ENCODE measurements at places on chromosomes 3 and 15.
A peak's percentile ranks its signal among the peaks of the same experiment; 100 is the strongest.

- DNase-seq = no peak
Measured at GRCh38 chr3:17052363-17052762, 167.6 kb downstream of the PLCL2 start.

DNA sequence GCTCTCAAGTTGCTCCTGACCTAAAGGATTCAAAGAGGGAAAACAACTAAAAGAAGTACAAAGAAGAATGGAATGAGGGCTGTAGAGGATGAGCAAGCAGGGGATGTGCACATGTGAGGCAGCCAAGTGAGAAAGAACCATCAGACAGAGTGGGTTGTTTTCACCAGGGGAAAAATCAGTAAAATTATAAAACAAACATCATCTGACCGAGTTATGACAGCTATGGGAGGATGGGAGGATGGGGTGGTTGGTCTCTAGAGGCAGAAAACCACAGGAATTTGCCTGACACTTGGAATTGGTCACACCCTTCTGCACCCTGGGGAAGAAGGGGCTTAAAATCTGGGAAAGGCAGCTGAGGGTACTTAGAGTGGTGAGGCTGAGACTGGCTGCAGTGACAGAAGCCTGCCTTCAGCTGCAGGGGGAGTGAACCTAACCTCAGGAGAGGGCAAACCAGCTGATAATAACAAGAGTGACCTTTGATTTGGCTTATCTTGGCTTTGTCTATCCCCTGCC, 10.1 kb downstream of the ARHGAP31 start:
- no peak for DNase-seq

DNA sequence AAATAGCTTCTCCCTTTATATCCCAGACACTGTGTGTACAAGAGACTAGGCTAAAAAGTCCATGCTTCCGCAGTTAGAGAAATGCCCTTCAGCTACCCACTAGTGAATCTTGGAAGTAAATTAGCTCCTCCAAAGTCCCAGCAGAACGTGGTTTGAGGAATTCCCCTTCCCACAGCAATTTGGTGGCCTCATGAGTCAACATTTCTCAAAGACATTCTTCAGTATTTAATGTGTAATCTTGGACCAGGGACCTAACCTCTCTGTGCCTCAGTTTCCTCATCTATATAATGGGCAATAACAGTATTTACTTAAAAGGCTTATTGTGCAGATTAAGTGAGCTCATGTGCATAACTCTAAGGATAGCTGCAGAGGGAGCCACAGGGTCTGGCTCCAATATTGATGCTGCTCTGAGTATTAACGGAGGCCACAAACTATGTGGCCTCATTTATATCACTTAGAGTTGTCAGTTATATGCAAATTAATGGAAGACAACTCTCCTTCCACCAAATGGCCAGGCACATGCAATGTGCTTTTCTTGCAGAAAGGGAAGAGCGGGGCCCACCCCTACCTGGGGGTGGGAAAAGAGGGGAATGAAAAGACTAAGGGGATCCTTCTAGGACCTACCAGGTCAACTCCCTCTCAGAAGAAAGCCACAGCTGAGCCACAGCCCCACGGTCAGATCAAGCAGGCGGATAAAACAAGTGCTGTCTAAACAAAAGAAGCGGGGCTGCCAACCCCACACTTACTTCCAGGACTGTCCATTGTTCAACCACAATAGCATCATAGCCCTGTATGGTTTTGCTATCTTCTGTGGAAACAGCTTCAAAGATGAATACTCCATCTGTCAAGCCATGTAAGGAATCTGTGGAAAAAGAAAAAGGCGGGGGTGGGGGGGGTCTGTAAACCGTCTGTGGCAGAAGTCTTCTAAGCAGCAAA, 92.4 kb downstream of the OXNAD1 start:
- DNase-seq = no peak

GRCh38 chr3:108387063-108387462, 90.7 kb downstream of the HHLA2 start:
- no peak for DNase-seq

GRCh38 chr3:140702281-140702680, 24.4 kb downstream of the TRIM42 start:
- no peak for DNase-seq

- DNase-seq = peak; percentile 61
Measured at GRCh38 chr15:56736881-56737707, 3.8 kb upstream of the ZNF280D start.

DNA sequence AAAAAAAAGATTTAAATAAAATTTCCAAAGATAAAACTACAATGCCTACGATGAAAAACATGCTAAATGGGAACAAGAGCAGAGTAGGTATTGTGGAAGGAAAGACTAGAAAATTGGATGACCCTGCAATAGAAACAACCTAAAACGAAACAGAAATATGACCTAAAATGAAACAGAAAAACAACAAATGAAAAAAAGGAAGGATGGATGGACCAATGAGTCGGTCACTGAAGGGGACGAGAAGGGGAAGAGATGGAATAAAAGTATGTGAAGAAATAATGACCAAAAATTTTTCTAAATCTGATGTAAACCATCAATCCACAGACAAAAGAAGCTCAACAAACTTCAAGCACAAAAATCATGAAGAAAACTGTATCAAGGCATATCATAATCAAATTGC, 44.8 kb downstream of the TBC1D2B start:
- DNase-seq = no peak

DNA sequence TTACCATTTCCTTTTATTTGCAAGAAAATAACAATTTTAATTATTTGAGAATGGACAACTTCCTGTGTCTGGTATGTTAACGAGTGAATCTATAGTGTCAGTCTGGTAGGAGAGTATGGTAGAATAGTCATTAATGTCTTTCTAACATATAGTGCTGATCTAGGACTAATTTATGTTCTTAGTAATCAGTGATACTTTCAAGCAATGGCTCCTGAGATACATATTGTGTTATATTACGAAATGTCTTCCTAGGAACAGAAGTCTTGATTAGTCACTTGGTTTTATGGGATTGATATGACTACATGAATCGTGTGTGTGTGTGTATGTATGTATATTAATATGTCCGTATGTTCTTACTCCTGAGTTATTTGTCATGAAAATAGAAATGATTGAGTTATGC, 66.6 kb upstream of the PAQR5 start:
- DNase-seq = no peak

Measured in kidney capillary endothelial cell (primary cell).